Prostate gland (tissue), 2 donors: ENCODE measurements at places on chromosomes 16 and 17. TPM values are rescaled to one million over a fixed set of nuclear protein-coding genes. Genes with fewer than 3 reads are reported as not detected.

Gene SULT1A3
- total RNA-seq = 8.8 TPM

Gene C16orf74
- total RNA-seq = 17.4 TPM

Gene MAP3K3
- 72.0 TPM for total RNA-seq

Gene CCR7
- total RNA-seq = not detected

Gene SLFN11
- total RNA-seq = 7.7 TPM

Gene C16orf89
- 29.4 TPM for total RNA-seq

Gene ATAD5
- 3.1 TPM for total RNA-seq

Gene PIRT
- not detected for total RNA-seq

Gene BEAN1
- total RNA-seq = 0.14 TPM

Gene RNF157
- 47.5 TPM for total RNA-seq

Gene HSD11B2
- total RNA-seq = 11.4 TPM

Gene CD79B
- 2.2 TPM for total RNA-seq

Gene TANC2
- total RNA-seq = 193 TPM

Gene SALL1
- total RNA-seq = 4.8 TPM

Gene KRTAP2-4
- not detected for total RNA-seq

Gene TRPV3
- total RNA-seq = 10.5 TPM

Gene ZNF385C
- 11.8 TPM for total RNA-seq

Gene FMNL1
- 12.2 TPM for total RNA-seq

Gene DHRS7C
- total RNA-seq = not detected

Gene RNF112
- 2.3 TPM for total RNA-seq

Gene KRTAP2-3
- total RNA-seq = not detected

Gene NTN1
- total RNA-seq = 9.2 TPM

Gene C16orf86
- 10.0 TPM for total RNA-seq

Gene CYLD
- total RNA-seq = 28.1 TPM

Gene TMUB2
- 42.9 TPM for total RNA-seq

Gene AOC3
- 20.7 TPM for total RNA-seq

Gene VMO1
- total RNA-seq = not detected

Gene ZFP90
- total RNA-seq = 27.2 TPM

Gene CSH2
- not detected for total RNA-seq

Gene SLC12A3
- 0.23 TPM for total RNA-seq

Gene KRT20
- total RNA-seq = not detected

Gene TBC1D3E
- not detected for total RNA-seq

Gene KSR1
- 11.5 TPM for total RNA-seq

Gene CDR2L
- total RNA-seq = 13.7 TPM

Gene NT5M
- total RNA-seq = 35.2 TPM

Gene MYH1
- 0.06 TPM for total RNA-seq

Gene CHST5
- not detected for total RNA-seq

Gene RBL2
- total RNA-seq = 117 TPM

Gene VKORC1
- 106 TPM for total RNA-seq

Gene KRTAP9-2
- total RNA-seq = not detected

Gene SPN
- total RNA-seq = 1.6 TPM

Gene DNAI2
- 4.3 TPM for total RNA-seq

Gene ABCA10
- 6.6 TPM for total RNA-seq

Gene ASPHD1
- total RNA-seq = 1.2 TPM

Gene GCGR
- total RNA-seq = not detected

Gene RHOT1
- 60.8 TPM for total RNA-seq

Gene CAVIN1
- total RNA-seq = 214 TPM

Gene ENPP7
- total RNA-seq = not detected

Gene NPW
- 1.8 TPM for total RNA-seq

Gene ADAP2
- total RNA-seq = 5.8 TPM

Gene ZPBP2
- not detected for total RNA-seq

Gene SHISA6
- 10.6 TPM for total RNA-seq

Gene CCL4
- total RNA-seq = 0.57 TPM

Gene AGRP
- 1.5 TPM for total RNA-seq
